ENCODE measurements at places on chromosomes 7 and 10.
A peak's percentile ranks its signal among the peaks of the same experiment; 100 is the strongest.

- no peak for DNase-seq
Observed at GRCh38 chr7:137243741-137244140, 99.8 kb downstream of the PTN start.

DNA sequence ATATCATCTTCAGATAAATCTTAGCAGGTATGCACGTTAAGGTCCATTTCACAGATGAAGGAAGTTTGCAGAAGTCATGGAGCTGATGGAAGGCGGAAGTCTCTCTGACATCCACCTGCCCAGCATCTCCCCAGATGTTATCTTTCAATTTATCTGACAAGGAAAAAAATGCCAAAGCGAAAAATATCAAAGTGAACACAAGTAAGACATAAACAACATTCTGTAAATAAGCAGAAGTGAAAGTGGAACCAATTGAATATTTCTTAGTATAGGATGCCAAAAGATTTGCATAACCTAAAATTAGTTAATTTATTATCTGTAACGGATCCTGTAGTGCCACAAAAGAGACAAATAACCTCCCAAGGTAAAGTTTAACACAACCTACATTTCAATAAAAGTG is 73.6 kb upstream of the NEBL start:
- DNase-seq: no peak

GRCh38 chr7:9937944-9938631 is 1035.6 kb upstream of the PHF14 start:
- no peak for DNase-seq

GRCh38 chr10:121690152-121690848 is 92.1 kb upstream of the FGFR2 start:
- DNase-seq: no peak

DNA sequence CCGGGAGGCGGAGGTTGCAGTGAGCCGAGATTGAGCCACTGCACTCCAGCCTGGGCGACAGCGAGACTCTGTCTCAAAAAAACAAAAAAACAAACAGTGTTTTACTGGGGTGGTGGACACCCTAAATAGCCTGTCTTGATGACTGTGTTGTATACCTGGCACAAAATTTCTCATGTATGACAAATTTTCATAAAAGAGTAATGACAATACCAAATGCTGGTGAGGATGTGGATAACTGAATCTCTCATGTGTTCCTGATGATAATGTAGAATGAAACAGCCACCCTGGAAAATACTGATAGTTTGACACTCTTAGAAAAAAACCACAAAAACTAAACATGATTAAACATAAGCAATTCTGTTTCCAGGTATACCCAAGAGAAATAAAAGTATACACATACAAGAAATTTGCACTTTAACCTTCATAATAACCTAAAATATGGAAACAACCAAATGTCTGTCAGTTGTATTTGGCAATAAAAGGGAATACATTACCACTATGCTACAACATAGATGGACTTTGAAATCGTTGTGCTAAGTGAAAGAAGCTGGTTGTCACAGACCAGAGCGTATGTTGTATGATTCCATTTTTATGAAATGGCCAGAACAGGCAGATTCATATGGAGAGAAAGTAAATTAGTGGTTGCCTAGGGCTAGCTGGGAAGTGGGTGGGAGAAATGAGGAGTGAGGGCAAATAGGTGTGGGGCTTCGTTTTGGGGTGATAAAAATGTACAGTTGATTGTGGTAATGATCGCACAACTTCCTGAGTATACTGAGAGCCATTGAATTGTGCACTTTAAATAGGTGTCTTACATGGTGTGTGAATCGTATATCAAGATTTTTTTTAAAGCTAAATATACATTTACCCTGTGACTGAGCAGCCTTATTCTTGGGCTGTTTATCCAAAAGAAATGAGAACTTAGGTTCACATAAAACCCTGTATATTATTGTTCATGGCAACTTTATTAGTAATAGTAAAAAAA is 12.5 kb downstream of the WDR37 start:
- no peak for DNase-seq

GRCh38 chr7:79979437-79979836 is 155.2 kb upstream of the GNAI1 start:
- no peak for DNase-seq

DNA sequence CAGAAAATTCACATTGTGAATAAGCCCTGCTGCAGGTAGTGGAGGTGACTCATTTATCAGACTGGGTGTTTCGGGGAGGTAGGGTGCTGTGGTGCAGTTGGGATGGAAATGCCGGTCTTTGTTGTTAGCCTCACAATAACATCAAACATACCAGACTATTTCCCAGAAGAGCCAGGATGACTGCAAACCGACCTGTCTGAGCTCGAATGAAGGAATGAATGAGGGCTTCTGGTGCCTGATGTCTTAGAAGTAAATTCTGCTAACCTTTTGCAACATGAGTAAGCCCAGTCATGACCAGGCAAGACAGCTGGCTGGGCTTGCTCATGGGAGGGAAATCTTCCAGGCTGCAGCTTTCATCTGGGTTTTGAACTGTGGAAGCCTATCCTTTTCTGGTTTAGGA is 2.4 kb upstream of the VDAC2 start:
- no peak for DNase-seq

DNA sequence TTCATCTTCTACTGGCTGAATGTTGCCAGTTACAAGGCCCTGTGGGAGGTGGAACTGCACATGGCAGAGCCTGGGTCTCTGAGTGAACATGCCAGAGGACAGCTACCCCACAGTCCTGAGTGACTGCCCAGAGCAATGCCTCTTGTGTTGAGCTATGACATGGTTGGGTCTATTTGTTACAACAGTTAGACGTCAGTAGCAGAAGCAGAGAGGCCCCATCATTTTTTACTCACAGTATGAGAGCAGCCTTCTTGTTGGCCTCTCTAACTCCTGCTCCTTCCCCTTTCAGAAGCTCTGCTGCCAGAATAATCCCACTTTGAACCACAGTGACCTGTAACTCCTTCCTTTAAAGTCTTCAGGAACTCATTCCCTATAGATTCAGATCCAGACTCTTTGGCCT is 30.8 kb upstream of the NRP1 start:
- DNase-seq: no peak

GRCh38 chr10:70939441-70940003 is 51.2 kb upstream of the PCBD1 start:
- no peak for DNase-seq

DNA sequence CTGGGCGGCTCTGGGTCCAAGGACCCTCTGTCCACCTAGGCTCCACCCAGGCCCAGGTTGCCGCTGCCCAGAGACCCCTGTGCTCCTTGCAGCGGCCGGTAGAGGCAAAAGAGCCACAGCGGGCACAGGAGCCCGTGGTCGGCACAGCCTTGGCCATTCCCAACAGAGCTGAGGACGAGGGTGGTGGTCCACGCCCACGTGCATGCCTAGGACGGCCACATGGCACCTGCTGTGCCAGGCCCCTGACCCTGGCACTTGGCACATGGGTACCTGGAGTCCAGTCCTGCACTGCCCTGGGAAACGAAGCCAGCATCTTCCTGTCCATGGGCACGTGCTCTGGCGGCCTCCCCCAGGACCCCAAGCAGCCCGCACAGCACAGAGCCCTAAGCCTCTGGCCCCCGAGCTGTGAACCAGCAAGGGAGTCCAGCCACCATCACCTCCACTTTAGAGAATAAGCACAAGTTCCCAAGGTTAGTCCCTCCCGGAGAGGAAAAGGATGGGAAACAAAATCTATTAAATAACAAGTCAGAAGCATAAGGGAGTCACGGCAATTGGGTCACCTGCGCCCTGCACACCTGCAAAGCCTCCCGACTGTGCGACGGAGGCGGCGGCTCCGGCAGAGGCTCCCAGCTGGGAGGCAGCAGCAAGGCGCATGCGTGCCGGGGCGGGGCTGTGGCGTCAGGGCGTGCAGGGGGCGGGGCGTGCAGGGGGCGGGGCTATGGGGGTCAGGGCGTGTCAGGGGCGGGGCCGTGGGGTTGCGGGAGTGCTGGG is 59.1 kb downstream of the STK32C start:
- peak; percentile 71 for DNase-seq

DNA sequence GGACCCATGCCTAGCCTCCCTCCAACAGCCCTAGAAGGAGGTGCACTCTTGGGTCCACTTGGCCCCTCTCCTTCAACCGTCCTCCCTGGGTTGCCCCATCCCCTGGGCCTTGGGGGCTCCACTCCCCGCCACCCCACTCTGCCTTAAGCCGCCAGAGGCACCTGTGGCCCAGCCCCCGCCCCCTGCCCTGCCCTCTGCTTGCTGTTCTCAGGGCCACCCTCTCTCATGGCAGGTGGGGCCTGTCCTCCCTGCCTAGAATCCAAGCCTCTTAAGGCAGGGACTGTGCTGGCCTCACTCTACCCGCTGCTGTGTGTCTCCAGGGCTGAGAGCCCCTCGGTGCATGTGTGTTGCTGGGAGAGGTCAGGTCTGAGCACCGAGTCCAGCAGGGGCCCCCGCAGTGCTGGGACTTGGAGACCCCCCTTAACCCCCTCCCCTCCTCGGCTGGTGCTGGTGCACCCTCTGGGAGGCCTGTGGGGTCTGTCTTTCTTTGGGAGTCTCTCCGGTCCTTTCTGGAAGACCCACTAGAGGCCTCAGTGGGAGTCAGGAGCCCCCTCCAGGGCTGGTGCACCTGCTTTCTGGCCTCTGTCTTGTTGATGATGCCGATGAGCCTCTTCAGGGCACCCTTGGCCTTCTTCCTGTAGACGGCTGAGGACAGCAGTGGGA is 43.8 kb downstream of the CFAP46 start:
- no peak for DNase-seq

DNA sequence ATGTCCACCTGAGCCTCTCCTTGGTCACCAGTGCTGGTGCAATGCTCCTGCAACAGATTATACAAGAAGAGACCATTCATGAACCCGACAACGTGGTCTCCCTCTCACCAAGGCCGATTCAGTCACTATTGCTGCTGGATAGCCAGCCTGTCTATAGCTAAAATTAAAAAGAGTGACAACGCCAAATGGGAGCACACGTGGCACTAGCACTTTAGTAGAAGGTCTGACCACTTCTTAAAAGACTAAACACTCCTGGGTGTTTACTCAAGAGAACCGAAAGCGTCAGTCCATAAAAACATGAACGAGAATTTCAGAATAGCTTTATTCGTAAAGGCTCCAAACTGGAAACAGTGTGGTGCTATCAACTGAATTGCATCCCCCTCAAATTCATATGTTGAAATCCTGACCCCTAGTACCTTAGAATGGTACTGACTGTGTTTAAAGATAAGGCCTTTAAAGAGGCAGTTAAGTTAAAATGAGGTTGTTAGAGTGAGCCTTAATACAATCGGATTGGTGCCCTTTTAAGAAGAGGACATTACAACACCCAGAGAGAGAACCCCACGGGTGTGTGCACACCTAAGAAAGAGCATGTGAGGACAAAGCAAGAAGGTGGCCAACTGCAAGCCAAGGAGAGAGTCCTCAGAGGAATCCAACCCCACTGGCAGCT is 4.4 kb upstream of the GALNTL5 start:
- DNase-seq: no peak

DNA sequence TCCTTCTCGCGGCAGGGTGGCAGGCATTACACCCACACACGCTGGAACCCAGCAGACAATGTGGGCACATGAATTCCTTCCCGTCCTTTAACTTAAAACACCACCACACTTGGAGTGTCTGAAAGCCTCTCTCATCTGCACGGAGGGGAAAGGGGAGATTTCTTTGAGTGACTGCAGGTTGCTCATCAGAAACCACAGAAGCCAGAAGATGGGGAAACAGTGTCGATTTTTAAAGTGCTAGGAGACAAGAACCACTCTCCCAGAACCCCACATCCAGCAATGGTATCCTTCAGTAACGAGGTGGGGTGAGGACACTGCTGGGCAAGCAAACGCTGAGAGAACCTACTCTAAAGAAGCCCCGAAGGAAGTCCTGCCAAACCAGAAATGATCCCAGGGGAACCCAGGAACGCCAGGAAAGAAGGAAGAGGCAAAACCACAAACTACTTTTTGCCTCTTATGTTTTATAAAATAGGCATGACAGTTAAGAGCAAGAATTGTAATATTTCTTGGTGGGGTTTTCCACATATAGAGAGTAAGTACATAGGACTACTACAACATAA is 254.3 kb downstream of the ELFN1 start:
- no peak for DNase-seq

GRCh38 chr7:116554911-116555310 is 30.1 kb downstream of the CAV1 start:
- DNase-seq: no peak

DNA sequence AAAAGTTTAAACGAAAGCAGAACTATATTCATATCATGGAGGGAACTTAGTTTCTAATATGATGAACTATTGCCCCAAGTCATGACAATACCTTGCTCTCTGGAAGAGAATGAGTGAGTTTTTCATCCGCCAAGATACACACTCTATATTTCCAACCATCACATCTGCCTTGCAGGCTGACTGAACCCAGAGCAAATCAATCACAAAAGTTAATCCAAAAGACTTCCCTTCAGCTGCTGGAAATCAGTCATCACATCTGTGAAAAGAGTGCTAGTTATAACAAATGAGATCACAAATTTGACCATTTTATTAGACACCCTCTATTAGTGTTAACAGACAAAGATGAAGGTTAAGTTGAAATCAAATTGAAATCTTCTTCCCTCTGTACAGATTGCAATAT is 261.7 kb upstream of the PRKCQ start:
- no peak for DNase-seq

DNA sequence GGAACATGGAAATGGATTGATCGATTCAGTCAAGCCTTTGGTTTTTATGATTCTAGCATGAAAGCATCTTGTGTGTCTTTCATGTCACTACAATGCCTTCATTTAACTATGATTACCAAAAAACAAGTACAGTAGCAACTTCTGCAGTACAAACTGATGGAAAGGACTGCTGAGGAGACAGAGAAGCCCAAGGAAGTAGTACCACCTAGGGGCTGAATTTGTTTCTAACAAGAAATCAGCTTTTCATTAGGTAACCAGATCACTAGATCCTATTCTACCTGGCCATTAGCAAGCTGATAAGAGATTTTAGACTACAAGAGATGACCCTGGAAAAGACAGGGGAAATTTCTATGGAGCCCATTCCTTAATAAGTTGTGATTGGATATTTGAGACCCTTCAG is 3.2 kb upstream of the IFIT1 start:
- DNase-seq: no peak

DNA sequence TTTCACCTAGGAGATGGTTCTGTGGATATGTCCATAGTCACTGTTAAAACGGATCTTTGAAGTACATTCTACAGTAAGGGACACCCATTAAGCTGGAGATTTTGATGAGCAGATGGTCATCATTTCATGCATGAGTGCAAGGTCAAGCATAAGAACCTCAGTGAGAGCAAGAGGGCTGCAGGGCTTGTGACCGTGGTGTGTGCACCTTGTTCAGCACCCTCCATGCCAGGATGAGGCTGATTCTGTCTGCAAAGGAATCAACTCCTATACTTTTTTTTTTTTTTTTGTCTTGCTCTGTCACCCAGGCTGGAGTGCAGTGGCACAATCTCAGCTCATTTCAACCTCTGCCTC is 17.6 kb downstream of the PDSS1 start:
- no peak for DNase-seq

Measured in BE2C (cell line).